Aorta (tissue), 5 donors: ENCODE measurements at places on chromosomes 6 and 20.

GRCh38 chr6:100456141-100456907 is 8.4 kb downstream of the SIM1 start:
- no peaks in the 10 kb centered on the region for H3K4me1 ChIP-seq
- no peak overlapping the region for H3K27ac ChIP-seq
- H3K36me3 ChIP-seq = no peaks in the 10 kb centered on the region

DNA sequence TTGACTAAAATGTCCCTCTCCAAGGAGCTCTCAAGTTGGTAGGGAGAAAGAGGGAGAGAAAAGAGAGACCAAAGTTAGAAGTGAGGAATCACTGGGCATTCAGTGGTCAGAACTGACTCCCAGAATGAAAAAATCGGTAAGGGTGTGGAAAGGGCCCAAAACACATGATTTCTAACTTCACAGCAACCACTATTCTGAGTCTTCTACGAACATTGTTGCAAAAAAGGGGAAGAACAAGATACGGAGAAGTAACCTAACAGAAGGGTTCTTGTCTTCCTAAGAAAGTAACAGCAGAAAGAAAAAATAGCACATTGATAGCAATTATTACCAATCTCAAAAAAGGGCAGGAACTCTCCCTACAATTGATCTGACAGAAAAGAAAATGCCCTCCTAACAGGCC is 65.6 kb downstream of the ATP9A start:
- no peaks in the 10 kb centered on the region for H3K36me3 ChIP-seq
- H3K27ac ChIP-seq = no peak overlapping the region
- H3K27me3 ChIP-seq = no peaks in the 10 kb centered on the region
- no peak for DNase-seq

GRCh38 chr6:27834879-27835549 is 77.2 kb downstream of the OR2B2 start:
- H3K4me3 ChIP-seq = no peak overlapping the region
- no peaks in the 10 kb centered on the region for H3K36me3 ChIP-seq
- DNase-seq = no peak

- peaks cover 6% of the 10 kb centered on the region for H3K36me3 ChIP-seq
- no peak overlapping the region for H3K4me3 ChIP-seq
- H3K27ac ChIP-seq = peak overlapping the region; percentile 57
- peak; percentile 94 for DNase-seq
Observed at GRCh38 chr20:49562311-49563014, 5.5 kb downstream of the PTGIS start.

- H3K27ac ChIP-seq = no peak overlapping the region
- peak; percentile 92 for DNase-seq
- no peaks in the 10 kb centered on the region for H3K27me3 ChIP-seq
- no peaks in the 10 kb centered on the region for H3K36me3 ChIP-seq
- no peak overlapping the region for H3K4me3 ChIP-seq
- no peaks in the 10 kb centered on the region for H3K4me1 ChIP-seq
Observed at GRCh38 chr6:148577687-148578488, 168.9 kb upstream of the UST start.

GRCh38 chr6:84390851-84391250 is 163.4 kb upstream of the CEP162 start:
- no peak overlapping the region for H3K27ac ChIP-seq
- no peaks in the 10 kb centered on the region for H3K27me3 ChIP-seq
- no peak for DNase-seq
- H3K4me3 ChIP-seq = no peak overlapping the region
- no peaks in the 10 kb centered on the region for H3K4me1 ChIP-seq

DNA sequence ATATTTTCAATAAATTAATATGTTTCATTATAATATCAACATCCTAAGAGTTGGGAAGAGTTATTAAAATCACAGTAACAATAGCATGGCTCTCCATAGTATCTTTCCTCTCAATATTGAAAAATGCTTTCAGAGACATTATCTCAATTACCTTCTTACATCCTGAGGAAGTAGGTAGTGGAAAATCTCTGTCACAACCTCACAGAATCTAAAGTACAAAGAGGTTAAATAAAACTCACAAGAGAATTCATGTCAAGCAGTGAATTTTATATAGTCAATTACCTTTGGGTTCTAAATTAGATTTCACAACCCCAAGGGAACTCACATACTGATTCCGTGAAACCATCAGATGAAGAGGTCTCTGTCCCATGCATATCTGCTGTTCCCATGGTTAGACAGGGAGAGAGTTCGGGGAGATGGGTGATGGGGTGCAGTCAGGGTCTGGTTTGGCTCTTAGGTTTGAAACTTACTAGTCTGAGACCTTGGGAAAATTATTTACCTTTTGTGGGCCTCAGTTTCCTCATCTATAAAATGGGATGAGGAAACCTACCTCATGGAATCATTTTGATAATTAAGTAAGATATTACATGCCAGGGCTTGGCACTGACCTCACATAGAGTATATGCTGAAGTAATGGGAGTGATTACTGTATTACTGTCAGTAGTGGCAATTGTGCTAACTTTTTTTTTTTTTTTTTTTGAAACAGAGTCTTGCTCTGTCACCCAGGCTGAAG is 74.0 kb upstream of the SNX9 start:
- H3K27me3 ChIP-seq = no peaks in the 10 kb centered on the region
- H3K27ac ChIP-seq = no peak overlapping the region
- no peaks in the 10 kb centered on the region for H3K36me3 ChIP-seq
- no peak for DNase-seq
- no peaks in the 10 kb centered on the region for H3K4me1 ChIP-seq
- H3K4me3 ChIP-seq = no peak overlapping the region

DNA sequence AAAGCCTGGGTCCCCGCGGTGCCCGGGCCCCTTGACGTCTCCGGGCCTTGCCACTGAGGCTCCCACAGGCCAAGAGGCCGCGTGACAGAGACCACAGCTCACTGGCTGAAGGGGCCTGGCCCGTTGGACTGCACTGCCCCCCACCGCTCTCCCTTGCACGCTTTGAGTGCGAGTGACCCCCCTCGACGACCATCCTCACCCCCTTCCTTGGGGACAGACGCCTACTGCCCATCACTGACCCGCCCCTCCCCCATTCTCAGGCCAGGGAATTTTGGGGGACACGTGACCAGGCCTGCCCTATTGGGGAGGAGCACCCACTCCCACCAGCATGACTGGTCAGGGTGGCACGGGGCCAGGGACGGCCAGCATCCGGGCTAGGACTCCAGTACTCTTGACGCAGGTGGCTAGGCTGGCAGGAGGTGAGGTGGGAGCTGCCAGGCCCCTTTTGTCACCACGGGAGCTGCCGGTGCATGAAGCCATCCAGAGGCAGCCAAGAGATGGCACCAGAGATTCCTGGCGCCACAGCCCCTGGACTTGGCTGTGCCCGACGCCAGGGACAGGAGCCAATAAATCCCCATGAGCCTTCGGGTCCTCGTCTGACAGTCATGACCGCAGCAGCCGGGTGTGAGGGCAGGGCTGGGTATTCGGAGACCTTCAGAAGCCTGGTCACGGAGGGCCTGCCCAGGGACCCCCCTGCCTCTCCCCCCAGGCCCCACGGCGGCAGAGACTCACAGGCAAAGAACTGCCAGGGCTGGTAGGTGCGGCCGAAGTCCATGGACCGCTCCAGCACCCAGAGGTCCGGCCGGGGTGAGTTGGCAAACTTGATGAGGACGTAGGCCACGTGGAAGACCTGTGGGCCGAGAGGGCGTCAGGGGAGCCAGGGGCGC is 14.5 kb downstream of the LAMA5 start:
- no peaks in the 10 kb centered on the region for H3K4me1 ChIP-seq
- no peaks in the 10 kb centered on the region for H3K27me3 ChIP-seq
- H3K4me3 ChIP-seq = no peak overlapping the region
- peak overlapping the region; percentile 58 for H3K27ac ChIP-seq

DNA sequence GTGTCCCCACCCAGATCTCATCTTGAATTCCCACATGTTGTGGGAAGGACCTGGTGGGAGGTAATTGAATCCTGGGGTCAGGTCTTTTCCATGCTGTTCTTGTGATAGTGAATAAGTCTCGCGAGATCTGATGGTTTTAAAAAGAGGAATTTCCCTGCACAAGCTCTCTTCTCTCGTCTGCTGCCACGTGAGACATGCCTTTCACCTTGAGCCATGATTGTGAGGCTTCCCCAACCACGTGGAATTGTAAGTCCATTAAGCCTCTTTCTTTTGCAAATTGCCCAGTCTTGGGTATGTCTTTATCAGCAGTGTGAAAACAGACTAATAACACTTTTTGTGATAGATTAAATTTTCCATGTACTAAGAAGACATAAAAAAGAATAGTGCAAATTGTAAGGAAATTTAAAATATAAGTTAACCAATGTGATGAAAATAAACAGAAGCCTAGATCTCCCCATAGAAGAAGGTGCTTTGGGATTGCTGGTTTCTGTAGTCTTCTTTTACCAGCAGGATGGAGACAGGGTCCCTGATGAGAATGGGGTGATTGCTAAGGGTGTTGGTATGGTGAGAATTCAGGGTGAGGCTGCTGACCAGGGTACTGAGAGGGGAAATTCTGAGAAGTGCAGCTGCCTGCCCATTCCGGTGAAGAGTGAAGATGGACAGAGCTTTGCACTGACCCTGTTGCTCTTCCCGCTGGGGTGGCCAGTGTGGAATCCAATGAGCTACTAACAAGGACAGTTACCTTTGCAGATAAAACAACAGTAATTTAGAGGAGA is 50.7 kb downstream of the BMP2 start:
- no peak overlapping the region for H3K4me3 ChIP-seq
- H3K36me3 ChIP-seq = no peaks in the 10 kb centered on the region
- no peaks in the 10 kb centered on the region for H3K4me1 ChIP-seq
- H3K27me3 ChIP-seq = no peaks in the 10 kb centered on the region
- H3K27ac ChIP-seq = no peak overlapping the region

- no peaks in the 10 kb centered on the region for H3K36me3 ChIP-seq
- DNase-seq = no peak
- no peak overlapping the region for H3K4me3 ChIP-seq
- H3K27me3 ChIP-seq = peaks cover 2% of the 10 kb centered on the region
- no peak overlapping the region for H3K27ac ChIP-seq
Observed at GRCh38 chr20:38625896-38626295, 24.3 kb downstream of the ARHGAP40 start.

DNA sequence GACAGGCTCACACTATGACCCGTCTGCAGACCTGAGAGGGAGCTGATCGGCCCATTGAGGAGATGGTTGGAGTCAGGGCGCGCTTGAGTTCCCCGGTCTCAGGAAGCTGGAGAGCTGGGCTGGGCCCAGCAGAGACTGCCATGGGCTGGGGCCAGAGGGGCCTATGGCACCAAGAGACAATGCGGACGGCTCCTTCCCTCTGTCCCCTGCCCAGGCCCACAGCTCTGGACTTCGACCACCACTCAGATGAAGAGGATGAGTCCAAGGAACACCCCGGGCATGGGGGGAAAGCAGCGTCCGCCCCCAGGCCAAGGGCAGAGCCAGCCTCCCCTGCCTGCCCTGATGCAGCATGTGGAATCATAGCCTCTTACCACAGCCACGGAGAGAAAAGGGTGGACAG is 40.2 kb upstream of the PHACTR3 start:
- H3K4me1 ChIP-seq = no peaks in the 10 kb centered on the region
- H3K4me3 ChIP-seq = no peak overlapping the region
- no peaks in the 10 kb centered on the region for H3K36me3 ChIP-seq
- H3K27ac ChIP-seq = no peak overlapping the region
- H3K27me3 ChIP-seq = no peaks in the 10 kb centered on the region

GRCh38 chr6:153043719-153044118 is 41.2 kb upstream of the MTRF1L start:
- H3K4me3 ChIP-seq = no peak overlapping the region
- no peaks in the 10 kb centered on the region for H3K27me3 ChIP-seq
- no peak overlapping the region for H3K27ac ChIP-seq
- peaks cover 2% of the 10 kb centered on the region for H3K36me3 ChIP-seq
- H3K4me1 ChIP-seq = no peaks in the 10 kb centered on the region

DNA sequence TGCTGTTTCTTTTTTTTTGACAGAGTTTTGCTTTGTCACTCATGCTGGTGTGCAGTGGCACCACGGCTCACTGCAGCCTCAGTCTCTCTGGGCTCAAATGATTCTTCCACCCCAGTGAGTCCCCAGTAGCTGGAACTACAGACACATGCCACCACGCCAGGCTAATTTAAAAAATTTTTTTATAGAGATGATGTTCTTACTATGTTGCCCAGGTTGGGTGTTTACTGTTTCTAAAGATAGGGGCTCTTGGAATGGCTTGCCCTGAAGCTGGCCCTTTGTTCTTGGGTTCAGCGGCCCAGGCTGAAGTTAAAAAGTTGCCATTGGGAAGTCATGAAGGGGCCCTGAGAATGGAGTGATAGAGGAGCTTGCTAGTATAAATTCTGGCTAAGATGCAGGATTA is 16.5 kb downstream of the RALGAPB start:
- H3K4me1 ChIP-seq = no peaks in the 10 kb centered on the region
- DNase-seq = no peak
- no peak overlapping the region for H3K4me3 ChIP-seq

DNA sequence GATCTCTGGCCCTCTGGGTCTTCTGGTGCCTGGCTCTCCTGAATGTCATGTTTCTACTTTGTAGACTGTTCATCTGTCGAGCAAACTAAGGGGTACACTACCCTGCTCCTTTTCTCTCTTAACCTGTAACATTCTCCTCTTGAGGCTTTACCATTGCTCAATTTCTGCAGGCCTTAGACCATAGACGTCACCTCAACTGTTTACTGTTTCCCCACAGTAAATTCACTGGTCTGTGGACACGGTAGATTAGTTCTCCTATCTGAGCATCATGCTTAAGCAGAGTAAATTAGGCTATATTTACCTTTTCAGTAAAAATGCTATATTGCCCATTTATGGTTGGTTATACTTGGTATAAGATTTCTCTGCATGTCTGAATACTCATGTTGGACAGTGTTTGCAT is 40.5 kb downstream of the MCM8 start:
- H3K4me1 ChIP-seq = no peaks in the 10 kb centered on the region
- peaks cover 1% of the 10 kb centered on the region for H3K36me3 ChIP-seq
- H3K4me3 ChIP-seq = no peak overlapping the region
- no peak for DNase-seq
- H3K27ac ChIP-seq = no peak overlapping the region

GRCh38 chr6:159062976-159063375 is 18.2 kb upstream of the TAGAP start:
- no peaks in the 10 kb centered on the region for H3K4me1 ChIP-seq
- no peaks in the 10 kb centered on the region for H3K27me3 ChIP-seq
- DNase-seq = no peak
- H3K36me3 ChIP-seq = no peaks in the 10 kb centered on the region

DNA sequence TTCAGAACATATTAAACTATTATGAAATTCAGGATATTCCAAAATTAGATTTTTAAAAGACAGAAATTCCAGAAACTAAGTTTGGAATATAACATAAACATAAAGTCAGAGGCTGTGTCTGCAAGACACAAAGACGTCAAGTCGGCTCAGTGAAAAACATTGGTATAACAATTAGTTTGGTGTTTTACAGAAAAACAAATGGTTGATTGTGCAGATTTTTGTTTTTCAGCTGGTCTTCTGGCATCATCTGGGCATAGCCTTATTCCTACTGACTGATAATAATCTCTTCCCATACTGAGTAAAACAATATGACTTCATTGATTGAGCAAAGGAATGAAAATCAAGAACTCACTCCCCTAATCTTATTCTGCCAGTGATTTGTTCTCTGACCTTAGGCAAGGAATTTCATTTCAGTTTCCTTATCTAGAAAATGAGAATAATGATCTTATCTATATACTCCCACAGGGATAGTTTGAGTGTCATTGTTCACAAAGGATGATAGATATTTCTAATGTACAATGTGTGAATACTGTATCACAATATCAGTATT is 84.3 kb downstream of the FRK start:
- H3K4me1 ChIP-seq = peaks cover 4% of the 10 kb centered on the region
- H3K27ac ChIP-seq = no peak overlapping the region
- no peak for DNase-seq
- no peaks in the 10 kb centered on the region for H3K27me3 ChIP-seq

GRCh38 chr6:148398678-148399077 is 56.0 kb downstream of the SASH1 start:
- no peak overlapping the region for H3K27ac ChIP-seq
- H3K27me3 ChIP-seq = no peaks in the 10 kb centered on the region
- no peak for DNase-seq
- no peaks in the 10 kb centered on the region for H3K36me3 ChIP-seq
- H3K4me3 ChIP-seq = no peak overlapping the region
- peaks cover 5% of the 10 kb centered on the region for H3K4me1 ChIP-seq
